ENCODE measurements at places on chromosomes 1 and 21.

GRCh38 chr1:55339681-55340080, 124.5 kb upstream of the USP24 start:
- DNase-seq: no peak

DNA sequence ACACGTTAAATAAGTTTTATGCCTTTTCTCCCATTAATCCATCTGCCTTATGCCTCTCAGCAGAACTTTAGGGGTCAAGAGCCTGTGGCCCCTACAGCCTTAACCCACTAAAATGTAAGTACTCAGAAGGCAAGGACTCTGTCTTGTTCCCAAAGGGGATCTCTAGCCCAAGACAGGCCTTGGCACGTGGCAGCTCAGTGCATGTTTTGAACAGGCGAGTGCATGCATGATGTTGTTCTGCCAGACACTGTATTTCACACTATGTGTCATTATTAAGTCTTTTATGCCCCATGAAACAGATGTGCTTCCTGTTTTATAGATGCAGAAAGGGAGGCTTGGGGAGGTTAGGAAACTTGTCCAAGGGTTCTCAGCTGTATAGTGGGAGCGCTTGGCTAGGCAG, 102.8 kb downstream of the ETS2 start:
- no peak for DNase-seq

GRCh38 chr1:223390618-223391017, 2.6 kb upstream of the CCDC185 start:
- DNase-seq: no peak

DNA sequence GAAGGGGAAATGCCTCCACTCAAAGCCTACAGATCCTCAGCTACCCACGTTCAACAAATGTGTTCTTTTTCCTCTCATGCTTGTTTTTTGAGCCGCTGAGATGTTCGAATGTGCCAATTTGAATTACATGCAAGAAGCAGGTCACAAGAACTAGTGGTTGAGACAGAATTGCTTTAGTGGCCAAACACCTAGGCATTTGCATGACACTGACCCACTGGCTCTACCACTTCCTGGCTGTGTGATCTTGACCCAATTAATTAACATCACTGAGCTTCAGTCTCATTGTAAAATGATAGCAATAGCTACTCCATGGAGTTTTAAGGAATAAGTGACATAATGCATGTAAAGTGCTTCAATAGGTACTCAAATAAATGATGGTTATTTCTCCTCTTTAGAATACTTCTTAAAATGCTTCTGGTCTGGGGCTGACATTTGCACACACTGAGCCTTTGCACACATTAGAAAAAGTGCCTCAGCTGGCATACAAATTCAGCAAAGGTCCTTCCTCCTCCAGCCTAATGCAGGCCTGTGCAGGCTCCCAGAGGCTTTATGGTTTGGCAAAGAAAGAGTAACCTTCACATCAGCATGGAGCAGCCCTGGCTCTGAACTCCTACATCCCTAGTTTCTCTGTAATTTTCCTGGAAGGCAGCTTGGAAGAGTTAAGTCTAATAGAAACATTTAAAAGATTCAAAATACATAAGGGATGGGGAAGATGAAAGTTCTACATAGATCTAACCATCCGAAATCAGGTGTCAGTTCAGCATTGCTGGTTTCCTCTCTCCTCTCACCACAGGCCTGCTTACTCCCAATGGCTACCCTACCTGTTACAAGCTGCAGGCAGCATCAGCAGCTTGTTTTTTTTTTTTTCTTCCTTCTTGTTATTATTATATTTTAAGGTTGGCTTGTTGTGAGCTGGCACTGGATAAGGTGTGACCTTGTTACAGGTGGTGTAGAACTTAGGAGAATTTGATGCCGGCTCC, 107.4 kb downstream of the TBX19 start:
- DNase-seq: no peak

DNA sequence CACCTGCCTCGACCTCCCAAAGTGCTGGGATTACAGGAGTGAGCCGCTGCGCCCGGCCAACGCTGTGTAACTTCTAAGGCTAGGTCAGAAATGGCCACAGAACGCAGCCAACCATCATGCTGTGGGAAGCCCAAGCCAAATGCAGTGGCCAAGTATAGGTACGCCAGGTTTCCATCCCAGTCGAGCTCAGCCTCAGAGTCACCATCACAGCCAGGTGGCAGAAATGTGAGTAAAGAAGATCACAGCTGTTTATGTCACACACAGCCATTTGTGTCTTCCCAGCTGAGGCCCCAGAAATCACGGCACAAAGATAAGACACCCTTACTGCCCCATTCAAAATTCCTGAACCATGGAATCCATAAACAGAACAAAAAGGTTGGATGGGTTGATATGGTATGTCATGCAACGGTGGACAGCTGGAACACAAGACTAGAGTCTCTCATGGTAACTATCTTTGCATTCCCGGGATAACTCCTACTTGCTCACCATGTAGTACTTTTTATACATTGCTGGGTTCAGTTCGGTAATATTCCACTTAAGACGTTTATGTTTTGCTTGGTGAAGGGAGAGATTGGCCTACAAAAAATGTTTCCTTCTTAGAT, 84.3 kb downstream of the SLC45A1 start:
- no peak for DNase-seq

DNA sequence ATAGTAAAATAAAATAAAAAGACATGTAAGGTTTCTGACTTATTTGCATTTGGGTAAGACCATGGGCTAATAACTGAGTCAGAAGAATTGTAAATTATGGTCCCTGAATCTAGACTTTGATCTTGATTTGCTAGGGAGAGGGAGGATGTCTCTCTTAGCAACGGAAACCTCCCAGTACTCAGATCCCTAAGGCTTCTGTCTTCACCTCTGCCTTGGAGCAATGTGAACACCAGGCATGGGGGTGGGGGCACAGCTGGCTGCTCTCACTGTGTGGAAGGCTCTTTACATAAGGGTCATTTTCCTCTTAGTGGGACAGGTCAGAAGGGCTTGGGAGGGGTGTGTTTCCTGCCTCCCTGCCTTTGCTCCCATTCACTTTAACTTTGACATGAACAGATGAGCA, 17.0 kb upstream of the TMEM54 start:
- DNase-seq: no peak

DNA sequence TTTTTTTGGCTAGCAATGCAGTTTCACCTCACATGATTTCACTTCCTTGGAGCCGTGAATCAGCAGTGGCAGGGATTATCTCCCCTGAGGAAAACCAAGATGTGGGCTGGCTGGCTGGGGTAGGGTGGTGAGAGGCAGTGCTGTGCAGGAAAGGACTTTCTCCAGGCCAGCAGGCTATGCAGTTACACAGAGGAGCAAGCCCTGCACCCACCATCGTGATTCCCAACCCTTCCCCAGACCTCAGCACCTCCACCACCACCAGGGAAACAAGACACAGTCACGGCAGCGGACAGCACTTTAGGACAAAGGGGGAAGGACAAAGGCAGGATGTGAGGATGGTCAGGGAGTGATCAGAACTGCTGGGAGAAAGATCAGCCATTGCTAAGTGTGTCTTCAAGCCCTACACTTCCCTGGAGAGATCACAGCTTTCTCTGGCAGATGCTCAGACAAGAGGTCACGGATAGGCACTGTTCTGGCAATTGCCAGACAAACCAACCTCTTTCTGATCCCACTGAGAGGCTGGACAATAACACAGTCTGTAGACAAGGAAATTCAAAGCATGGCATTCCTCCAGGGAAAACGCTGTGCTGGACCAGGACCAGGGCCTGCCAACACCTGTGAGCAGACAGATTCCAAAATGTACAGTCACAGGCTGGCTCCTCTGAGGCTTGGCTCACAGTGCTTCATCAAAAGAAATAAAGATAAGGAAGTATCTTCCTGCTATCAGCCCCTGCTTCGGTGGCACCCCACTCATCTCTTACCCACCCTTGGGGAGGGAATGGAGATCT, 509.4 kb downstream of the SMYD3 start:
- DNase-seq: no peak

DNA sequence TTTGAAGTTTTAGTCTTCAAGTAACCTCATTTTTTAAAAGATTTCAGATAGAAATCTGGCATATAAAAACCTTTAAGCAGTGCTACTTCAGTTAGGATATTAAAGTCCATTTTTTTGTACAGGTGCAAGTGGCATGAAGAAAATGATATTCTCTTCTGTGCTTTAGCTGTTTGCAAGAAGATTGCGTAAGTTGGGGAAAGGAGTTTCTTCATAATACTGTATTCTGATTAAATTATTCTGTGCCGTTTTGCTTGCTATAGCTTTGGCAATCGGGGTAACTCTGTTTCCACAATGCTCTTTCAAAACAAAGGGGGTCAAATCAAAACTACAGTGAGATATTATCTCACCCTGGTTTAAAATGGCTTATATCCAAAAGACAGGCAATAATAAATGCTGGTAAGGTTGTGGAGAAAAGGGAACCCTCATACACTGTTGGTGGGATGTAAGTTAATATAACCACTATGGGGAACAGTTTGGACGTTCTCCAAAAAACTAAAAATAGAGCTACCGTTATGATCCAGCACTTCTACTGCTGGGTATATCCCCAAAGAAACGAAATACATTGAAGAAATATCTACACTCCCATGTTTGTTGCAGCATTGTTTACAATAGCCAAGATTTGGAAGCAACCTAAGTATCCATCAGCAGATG, 27.1 kb downstream of the MAEL start:
- DNase-seq: no peak

- DNase-seq: no peak
Observed at GRCh38 chr1:65317866-65318653, 8.7 kb downstream of the DNAJC6 start.

- peak; percentile 54 for DNase-seq
Observed at GRCh38 chr1:85406887-85407533, 57.9 kb downstream of the DDAH1 start.

DNA sequence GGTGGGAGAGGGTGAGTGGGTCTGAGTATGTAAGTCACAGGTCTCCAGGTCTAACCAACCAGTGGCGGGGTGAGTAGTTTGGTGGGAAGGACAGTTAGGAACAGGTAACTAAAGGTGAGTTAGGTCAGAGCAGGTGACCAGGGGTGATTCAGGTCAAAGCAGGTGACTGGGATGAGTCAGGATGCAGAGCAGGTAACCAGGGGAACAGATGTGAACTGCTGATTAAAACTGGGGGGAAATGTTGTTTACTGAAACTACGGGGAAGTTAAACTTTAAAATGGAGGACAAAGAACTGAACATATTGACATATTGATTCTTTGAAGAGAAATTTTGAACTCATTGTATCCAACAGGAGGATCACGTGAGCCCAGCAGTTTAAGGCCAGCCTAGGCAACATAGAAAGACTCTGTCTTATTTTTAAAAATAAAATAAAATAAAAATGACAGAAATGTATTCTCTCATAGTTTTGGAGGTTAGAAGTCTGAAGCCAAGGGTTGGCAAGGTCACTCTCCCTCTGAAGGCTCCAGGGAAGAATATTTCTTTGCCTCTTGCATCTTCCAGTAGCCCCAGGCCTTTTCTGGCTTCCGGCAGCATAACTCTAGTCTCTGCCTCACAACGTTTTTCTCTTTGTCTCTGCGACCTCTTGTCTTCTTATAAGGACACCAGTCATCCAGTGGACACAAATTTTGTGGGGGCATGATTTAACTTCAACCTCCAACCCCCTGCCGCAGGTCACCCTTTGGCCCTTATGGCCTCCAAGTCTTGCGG, 64.3 kb upstream of the TINAGL1 start:
- DNase-seq: no peak

DNA sequence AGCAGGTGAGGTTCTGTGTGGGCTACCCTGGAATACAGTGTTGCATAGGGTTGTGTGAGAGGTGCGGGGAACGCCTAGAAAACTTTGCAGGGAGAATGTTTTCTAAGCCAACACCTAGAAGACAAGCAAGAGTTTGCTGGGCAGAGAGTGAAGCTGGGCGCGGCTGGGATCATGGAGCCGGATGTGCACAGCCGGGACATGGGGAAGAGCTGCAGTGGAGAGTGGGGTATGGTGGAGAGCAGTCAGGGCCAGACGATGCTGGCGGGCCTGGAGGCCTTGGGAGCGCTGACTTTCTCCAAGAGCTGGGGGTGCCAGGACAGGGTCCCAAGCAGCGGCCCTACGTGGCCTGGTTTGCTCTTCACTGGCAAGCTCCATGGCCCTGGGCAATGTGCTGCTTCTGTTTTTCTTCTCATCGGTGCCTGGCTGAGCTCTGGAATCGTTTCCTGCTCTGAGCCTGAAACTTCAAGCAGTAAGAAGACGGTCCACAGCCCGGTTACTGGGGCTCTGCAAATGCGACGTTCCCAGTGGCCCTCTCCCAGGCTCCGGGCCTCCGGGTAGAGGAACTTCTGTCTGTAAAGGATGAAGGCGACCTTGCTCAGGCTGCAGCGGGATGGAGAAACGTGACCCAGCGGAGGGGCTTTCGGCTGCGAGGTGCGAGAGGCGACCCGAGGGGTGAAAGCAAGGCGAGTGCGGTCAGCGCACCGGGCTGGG, 51.9 kb upstream of the CD34 start:
- DNase-seq: no peak

DNA sequence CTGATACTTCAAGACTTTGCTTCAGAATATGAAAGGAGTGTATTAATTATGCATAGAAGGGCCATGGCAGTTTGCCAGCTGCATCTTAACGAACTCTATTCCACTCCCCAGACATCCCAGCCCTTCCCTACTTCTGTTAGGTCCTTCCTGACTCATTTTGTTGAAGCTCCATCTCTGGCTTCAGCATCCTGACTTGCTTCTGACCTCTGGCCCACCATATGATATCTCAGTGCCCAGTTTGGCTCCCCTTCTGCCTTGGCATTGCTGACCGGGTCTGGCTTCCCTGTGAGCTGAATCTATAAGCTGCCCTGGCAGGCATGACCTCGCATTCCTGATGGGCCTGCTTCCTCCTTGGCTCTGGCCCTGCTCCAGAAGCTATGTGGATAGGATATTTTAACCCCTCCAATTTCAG, 27.6 kb upstream of the ARHGAP29 start:
- no peak for DNase-seq

GRCh38 chr1:79371802-79372201, 365.3 kb upstream of the ADGRL4 start:
- DNase-seq: no peak

- DNase-seq: peak; percentile 95
Observed at GRCh38 chr1:44674113-44675000, at the start of the genes ARMH1 and TMEM53. ARMH1 (plus strand) TSS chr1:44674714; CDS start chr1:44689698, 14,984 bp downstream. TMEM53 (minus strand) TSS chr1:44674481; CDS start chr1:44674391, 90 bp downstream.

DNA sequence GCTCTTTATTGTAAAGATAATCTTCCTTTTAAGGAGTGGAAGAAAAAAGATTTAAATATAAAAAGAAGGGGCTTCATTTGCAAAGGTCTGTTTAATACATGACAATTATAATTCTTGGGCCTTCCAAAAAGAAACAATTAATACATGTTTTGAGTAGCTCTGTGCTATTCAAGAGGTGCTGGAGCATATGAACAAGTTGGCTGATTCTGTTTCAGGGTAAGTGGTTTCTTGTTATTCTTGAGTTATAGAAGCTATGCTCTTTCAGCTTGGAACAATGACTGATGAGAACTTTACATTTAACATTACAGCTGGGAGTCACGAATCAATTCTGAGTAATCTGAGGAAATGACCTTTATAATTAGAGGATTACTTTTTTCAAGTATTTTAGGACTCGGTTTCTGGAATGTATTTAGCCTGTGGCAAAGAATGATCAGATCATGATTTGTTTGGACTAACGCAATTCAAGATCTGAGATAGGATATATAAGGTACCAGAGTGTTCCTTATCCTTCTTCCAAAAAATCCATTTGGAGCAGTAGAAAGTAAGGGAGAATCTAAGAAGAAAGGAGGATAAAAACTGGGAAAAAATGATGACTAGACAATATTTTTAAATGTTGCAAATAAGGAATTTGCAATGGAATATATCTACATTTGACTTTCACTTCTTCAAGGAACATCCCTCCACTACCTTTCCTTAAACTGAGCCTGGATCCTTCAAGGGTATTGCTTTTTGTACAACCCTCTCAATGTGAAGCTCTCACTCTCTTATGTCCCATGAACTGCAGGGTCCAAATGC, 77.1 kb upstream of the KCTD3 start:
- no peak for DNase-seq

Measured in HTR-8/SVneo (cell line).